HCEC 1CT (cell line): ENCODE measurements at places on chromosomes 5 and 9.

DNA sequence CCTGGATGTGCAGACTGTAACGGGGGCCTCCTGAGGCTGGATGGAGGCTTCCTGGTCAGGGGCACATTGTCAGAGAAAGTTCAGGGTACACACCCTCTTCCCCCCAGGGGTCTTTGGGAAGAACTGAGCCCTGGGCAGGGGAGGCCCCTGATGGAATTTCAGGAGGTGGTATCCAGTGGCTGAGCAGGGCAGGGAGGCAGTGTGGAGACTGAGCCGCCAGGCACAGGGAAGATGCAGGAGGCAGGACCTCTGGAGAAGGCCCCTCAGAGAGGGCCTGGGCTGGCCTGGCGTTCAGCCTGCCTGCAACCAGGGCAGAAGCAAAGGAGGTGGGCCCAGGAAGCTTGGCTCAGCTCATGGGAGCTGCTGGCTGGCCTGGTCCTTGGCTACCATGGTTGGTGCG lies 53.5 kb downstream of the GTF3C4 start:
- DNase-seq: no peak

GRCh38 chr5:1536871-1537602 lies 13.3 kb upstream of the LPCAT1 start:
- no peak for DNase-seq

DNA sequence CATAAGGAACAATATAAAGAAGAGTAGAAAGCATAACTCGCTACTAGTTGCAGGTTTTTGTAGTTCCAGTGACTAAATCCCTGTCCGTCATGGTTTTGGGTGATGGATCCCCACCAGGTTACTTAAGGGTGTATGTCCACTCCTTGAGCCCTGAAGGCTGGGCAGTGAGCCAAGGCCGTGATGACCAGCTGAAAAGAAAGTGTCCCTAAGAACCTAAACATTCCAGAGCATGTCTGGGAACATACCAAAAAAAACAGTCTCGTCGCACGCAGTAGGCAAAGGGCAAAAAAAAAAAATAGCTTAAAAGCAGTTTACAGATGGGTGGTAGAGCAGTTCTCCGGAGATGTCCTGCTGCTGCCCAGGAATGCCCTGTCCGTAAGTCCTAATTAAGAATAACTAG lies 21.4 kb upstream of the SNAPC3 start:
- no peak for DNase-seq

GRCh38 chr9:129053020-129053419 lies 16.6 kb downstream of the MIGA2 start:
- no peak for DNase-seq
